Activated CD4-positive, alpha-beta T cell treated with anti-CD3 and anti-CD28 coated beads, Interleukin-2, amount 50 U/mL, for 1 hour (primary cell): ENCODE measurements at places on chromosomes 5 and 9.
A peak's percentile ranks its signal among the peaks of the same experiment; 100 is the strongest.

DNA sequence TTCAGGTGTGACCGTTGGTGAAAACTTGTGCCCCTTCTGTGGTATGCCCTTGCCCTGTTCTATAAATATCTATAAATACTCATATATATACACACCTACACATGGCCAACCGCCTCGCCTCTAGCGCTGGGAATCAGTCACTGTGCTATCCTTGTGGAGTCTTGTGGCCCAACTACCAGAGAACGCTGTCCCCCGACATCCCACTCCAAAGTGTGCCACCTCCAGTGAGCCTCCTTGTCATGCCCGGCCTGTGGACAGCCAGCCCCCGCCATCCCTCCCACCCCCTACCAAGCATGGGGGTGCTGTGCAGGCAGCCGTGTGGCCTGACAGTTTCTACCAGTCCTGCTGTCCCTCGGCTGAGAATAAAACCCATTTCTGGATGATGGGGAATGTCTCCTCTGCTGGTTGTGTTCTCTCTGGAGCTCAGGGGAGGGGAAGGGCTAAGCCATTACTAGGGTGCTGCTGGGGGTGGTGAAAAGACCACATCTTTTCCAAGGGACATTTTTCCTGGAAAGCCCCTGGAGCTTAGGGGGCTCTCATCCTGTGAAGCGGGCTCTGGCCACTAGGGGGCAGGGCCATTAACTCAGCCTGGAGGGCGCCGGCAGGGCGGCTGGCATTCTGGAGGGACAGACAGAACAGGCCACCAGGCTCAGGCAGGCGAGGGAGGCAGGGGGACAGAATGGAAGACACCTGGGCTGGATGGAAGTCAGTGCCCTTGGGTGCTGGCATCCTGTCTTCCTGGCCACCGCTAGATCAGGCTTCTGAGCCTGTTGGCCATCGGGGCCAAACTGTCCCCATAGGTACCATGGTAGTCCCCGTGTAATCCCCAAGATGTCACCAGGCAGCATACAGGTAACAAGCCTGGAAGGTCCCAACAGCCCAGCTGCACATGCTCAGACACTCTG is 20.7 kb downstream of the GOLGA2 start:
- peak; percentile 44 for DNase-seq

- DNase-seq = peak; percentile 43
Observed at GRCh38 chr9:91164724-91165520, 196.8 kb downstream of the AUH start.

DNA sequence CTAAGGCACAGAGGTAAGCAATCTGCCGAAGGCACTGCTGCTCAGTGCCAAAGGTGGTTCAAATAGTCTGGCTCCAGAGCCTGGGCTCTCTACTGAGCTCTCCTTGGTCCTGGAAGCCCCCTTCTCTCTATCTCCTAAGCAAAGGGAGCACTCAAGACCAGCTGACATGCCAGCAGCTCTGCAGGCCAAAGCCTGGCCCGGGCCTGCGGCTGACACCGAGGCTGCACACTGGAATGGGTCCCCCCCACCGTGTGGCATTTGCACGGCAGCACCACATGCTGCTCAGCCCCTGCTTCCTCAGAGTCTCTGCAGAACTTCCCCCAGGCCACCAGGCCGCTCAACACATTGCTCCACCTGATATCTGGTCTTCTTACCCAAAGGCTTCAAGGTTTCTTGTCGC is 57.8 kb upstream of the GOLPH3 start:
- DNase-seq = no peak

- DNase-seq = no peak
Observed at GRCh38 chr5:111211341-111211740, 12.8 kb upstream of the CAMK4 start.

DNA sequence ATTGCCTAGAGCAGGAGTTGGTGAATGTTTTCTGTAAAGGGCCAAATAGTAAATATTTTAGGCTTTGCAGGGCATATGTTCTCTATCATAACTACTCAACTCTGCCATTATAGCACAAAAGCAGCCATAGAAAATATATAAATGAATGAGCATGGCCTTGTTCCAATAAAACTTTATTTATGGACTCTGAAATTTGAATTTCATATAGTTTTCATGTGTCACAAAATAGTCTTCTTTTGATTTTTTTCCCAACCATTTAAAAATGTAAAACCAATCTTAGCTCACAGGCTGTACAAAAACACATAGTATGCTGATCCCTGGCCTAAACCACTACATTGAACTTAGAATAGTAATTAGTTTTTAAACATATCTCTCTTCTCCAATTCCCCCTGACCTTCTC is 179.6 kb downstream of the ZNF462 start:
- no peak for DNase-seq

DNA sequence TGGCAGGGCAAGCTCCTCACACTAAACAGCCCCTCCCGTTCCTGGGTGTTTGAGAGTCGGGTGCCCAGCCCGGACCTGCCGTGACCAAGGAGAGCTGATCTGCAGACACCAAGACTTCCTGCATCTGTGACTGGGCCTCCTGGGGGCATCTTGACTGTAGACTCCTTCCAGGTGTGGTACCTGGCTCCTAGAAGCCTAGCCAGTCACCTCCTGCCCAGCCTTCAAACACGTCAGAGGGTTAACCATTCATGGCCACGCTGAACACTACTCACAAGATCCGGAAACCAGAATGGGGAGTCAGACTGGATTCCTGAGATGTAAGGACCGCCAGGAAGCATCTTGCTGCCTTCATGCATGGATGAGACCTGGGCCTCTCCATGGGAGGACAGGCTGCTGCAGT is 3.7 kb upstream of the LCN2 start:
- DNase-seq = no peak

DNA sequence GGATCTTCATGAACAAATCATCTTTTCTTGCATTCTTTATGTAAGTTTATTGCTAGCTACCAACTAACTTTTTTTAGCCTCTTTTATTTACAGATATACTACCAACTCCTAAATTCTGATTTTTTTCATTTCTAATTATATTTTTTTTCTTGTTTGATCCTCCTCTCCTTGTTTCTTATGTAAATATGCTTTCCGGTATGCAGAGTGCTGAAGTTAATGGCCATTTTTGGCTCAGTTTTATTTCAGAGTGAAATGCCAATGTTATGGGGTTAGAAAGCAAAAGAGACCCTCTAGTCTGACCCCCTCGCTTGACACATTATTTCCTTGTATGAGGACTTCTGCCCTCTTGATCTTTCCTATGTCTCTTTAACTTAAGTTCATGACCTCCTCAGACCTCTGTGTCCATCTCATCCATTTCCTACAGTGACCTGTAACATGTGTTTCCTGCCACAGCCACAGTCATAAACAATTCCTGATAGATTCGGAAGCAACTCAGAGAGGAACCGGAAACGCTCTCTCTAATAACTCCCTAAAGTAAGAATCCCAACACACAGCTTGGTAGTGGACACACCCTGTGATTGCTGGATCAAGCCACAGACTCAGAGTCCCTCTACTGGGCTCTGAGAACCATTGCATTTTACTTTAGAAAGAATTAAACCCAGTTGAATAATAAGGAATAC is 42.9 kb upstream of the AFAP1L1 start:
- no peak for DNase-seq

DNA sequence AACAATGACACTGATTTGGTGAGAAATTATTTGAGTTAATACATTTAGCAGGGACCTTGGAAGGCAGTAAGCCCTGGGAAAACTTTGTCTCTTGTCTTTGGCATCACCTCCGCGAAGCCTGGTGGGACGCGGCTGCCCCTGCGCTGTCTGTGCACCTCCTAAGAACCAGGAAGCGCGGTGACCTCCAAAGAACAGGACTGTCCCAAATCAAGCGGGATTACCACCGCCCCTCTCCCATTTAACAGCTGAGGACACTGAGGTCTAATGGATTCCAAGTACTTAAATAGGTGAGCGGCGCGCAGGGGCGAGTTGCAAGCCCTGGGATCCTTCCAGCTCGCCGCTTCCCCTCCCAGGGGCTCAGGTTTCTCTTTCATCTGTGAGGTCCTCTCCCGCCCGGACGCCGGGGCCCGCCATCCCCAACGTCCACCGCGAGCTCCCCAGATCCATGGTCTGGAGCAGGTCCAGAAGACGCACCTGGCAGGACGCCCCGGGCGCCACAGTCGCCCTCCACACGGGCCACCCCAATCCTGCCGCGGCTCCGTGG is 432 bp downstream of the STARD4 start:
- DNase-seq = no peak

- DNase-seq = no peak
Observed at GRCh38 chr5:135993880-135994636, 34.7 kb upstream of the TGFBI start.

- DNase-seq = no peak
Observed at GRCh38 chr9:35689542-35690293, at the start of gene TPM2. TSS of gene TPM2 (minus strand) at chr9:35689925. CDS start at chr9:35689817, 108 bp downstream.

DNA sequence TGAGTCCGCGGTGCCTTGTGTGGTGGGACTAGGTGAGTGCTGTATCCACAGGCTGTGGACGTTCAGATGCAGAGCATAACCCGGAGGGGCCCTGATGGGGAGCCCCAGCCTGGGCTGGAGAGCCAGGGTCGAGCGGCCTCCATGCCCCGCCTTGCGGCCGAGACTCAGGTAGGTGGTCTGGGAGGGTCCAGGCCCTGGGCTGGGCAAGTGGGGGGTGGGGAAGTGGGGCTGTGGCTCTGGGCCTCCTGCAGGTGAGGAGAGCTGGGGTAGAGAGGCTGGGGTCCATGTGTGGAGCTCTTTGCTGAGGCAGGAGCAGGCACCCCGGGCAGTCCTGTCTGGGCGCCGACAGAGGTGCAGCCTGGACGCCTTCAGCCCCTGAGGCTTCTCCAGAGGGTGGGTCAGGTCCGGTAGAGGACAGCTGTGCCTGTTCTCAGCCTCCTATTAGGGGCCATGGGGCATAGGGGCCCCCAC is 241.1 kb downstream of the CACNA1B start:
- no peak for DNase-seq

DNA sequence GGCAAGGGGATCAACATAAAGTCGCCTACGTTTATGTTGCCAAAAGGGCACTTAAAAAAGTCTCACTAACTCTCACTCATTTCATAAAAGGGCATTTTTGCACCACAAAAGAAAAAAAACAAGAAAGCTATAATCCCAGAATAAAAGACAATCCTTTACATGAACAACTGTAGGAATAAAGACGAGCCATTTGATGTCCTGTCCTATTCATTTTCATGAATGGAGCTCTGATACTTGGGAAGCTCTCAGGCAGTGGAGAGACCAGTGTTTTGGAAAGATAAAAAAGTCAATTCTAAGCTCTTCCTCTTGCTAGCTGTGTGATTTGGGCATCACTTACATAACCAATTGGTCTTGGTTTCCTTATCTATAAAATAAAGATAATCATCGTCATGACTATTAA is 95.5 kb upstream of the EQTN start:
- DNase-seq = no peak

- no peak for DNase-seq
Observed at GRCh38 chr5:28084069-28084468, 1045.7 kb upstream of the CDH9 start.

DNA sequence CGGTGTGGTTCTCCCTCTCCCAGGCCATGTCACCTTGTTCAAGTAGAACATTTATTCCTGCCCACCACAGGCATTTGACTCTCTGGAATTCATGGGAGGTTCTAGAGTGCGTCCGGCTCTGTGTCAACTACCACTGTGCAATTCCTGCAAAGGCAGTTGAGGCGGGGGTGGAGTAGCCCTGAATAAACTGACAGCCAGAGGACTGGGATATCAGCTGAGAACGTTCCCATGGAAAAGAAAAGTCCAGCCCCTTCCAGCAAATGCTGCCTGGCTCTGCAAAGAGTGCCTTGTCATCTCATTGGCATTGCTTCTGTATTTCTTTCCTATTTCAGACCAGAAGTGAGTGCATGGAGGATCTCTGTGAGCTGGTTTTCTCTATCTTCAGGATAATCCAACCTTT is 18.9 kb upstream of the MEGF9 start:
- no peak for DNase-seq

- DNase-seq = no peak
Observed at GRCh38 chr9:117135501-117136098, 279.3 kb downstream of the ASTN2 start.

GRCh38 chr5:72302171-72302570 is 17.9 kb downstream of the MRPS27 start:
- no peak for DNase-seq

GRCh38 chr5:107295914-107296313 is 374.8 kb downstream of the EFNA5 start:
- no peak for DNase-seq

DNA sequence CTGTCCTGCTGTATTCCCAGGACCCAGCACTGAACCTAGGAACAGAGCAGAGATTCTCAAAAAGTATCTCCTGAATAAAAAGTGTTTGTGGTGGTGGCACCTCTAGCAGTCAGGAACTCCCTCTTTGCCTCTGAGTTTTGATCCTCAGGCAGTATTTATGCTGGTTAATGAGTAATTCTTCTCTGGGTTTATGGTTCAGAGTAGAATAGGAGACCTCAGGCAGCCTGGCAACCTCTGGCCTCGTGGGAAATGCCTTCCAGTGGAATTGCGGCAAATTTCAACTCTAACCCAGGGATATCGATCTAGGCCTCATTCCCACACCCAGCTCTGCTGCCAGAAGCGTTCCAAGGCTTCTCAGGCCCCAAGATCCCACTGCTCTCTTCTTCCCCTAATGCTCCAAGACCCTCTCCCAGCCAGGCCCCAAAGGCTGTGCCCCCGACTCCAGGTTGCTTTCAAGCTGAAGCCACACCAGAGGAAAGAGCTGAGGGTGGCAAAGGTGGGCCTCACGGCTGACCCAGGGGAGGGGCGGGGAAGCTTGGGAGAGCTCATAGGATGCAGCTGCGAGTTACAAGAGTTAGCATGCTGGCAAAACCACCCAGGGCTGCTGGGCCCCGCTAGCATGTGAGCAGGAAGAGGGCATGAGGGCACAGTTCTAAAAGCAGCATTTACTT is 10.9 kb upstream of the HDHD3 start:
- DNase-seq = no peak

DNA sequence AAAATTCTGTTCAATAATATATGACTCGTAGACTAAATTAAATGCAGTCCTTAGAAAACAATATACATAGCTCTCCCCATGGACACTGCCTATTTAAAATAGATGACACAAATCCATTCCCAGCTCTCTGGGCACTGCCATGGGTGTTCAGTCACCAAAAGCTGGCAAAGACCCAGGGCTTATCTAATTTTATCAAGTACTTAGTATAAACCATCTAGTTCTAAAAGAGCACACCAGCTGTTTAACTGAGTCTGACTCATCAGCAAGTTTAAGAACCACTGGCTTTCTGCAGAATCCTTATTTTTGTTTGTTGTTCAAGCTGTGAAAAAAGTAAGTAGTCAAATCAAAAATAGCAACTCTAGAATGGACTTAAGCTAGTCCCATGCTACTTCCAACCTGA is 107.6 kb downstream of the PLPP1 start:
- no peak for DNase-seq
